ENCODE measurements at places on chromosomes 13 and 19. TPM values are rescaled to one million over a fixed set of nuclear protein-coding genes. Genes with fewer than 3 reads are reported as not detected.

- DNase-seq: peak; percentile 41
Measured at GRCh38 chr19:51107406-51108065, 673 bp downstream of the CTU1 start.

DNA sequence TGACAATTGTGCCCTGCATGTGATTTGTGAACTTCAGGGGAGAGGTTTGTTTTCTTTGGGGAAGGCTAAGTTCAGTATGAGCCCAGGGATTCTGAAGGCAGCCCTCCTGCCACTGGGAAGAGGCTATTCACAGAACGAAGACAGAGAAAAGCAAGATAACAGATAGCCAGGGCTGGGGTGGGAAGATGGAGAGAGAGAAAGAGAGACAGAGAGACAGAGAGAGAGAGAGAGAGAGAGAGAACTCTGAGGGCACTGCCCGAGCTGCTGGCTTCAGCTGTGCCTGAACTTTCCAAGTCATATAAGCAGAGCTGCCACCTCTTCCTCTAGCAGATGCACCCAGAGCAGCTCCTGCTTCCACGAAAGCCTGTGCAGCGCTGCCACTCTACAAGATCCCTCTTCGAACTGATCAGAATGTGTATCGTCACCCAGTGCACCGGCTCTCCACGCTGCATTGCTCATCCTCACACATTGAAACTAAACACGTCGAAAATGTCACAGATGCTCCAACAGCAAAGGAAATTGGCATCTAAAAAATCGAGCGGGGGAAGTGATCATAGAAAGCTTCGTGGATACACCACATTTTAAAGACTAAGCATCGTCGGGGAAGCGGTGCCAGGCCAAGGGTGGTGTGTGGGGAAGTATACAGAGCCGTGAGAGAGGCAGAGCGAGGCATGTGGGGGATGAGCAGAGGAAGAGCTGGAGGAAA, 81.8 kb upstream of the SIAH3 start:
- DNase-seq: no peak

DNA sequence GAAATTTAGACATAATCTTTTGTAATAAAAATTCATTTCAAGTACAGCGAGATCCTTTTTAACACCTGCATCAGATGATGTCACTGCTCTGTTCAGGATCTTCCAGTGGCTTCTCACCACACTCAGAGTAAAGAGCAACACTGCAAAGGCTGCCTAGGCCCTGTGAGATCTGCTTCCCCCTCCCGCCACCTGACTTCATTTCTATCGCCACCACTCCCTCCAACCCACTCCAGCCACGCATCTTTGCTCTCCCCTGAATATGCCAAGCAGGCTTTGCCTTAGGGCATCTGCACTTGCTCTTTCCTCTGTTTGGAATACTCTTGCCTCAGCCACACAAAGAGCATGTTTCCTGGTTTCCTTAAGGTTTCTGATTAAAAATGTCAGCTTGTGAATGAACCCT, 58.3 kb downstream of the MBNL2 start:
- no peak for DNase-seq

- DNase-seq: no peak
Measured at GRCh38 chr13:90281709-90282108, 1065.8 kb upstream of the MIR17HG start.

- peak; percentile 75 for DNase-seq
Measured at GRCh38 chr19:34962687-34963572, 1.1 kb downstream of the ZNF792 start.

DNA sequence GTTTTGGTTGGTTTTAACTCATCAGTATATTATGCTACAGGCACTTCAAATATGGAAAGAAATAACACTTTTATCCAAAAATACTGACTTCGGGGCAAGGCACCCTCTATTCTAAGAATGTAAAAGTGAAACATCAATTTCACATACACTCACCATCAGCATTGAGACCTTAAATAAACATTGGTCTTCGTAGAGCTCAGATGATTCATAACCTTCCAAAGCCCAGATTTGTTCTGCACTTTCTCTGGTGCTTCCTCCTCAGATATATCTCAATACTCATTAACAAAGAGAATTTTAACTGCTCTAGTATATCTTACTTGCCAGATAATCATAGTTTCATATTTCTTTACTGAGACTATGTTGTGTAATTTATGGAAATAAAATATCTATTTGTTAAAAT, 794.3 kb downstream of the LIG4 start:
- no peak for DNase-seq

The CEACAM7 gene
- total RNA-seq: 0.43 TPM

The CPAMD8 gene
- 1.0 TPM for total RNA-seq

The CYP4F12 gene
- not detected for total RNA-seq

The ACP7 gene
- total RNA-seq: not detected

Measured in A673 (cell line).